ENCODE measurements at places on chromosomes 7 and 10. TPM values are rescaled to one million over a fixed set of nuclear protein-coding genes. Genes with fewer than 3 reads are reported as not detected.

GRCh38 chr10:94293354-94293753 lies 69.4 kb downstream of the NOC3L start:
- H3K4me1 ChIP-seq = no peaks in the 10 kb centered on the region
- no peak overlapping the region for H3K27ac ChIP-seq
- DNase-seq = no peak
- peaks cover 51% of the 10 kb centered on the region for H3K36me3 ChIP-seq
- H3K4me3 ChIP-seq = no peak overlapping the region

The PDE6C gene
- total RNA-seq = not detected

DNA sequence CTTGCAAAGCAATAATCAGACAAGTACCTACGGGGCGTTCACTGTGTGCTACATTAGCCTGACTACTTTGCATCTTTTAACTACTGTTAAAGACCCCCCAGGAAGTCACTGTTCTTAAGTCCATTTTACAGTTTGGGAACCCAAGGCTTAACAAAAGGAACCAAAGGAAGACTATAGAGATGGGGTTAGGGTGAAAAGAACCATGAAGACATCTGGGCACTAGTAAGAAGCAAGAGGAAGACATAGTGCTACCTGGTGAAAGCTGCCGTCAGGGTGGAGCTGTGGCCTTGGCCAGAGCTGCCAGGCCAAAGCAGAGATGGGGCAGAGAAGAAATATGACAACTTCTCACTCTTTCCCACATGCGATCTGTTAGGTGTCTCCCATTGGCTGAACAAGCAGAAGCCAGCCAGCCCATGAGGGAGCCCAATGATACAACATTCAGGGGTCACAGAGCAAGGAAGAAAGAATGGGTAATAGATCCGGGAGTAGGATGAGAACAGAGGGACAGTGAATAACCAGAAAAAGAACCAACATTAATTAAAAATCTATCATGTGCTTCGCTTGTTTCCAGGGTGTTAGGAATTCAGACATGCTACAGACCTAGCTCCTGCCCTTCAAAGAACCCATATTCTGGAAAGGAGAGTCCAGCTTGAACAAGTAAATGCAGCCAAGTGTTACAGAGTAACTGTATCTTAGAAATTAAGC lies 85.4 kb downstream of the ARID5B start:
- H3K27me3 ChIP-seq = no peaks in the 10 kb centered on the region
- no peaks in the 10 kb centered on the region for H3K36me3 ChIP-seq
- no peak overlapping the region for H3K4me3 ChIP-seq
- H3K4me1 ChIP-seq = no peaks in the 10 kb centered on the region
- DNase-seq = peak; percentile 47

The ELFN1 gene
- 5.0 TPM for total RNA-seq

- no peaks in the 10 kb centered on the region for H3K36me3 ChIP-seq
- no peaks in the 10 kb centered on the region for H3K4me1 ChIP-seq
- no peak for DNase-seq
Observed at GRCh38 chr7:77388055-77388641, 28.0 kb downstream of the GSAP start.

- H3K27me3 ChIP-seq = no peaks in the 10 kb centered on the region
- H3K4me1 ChIP-seq = no peaks in the 10 kb centered on the region
- no peak for DNase-seq
- H3K27ac ChIP-seq = no peak overlapping the region
- H3K4me3 ChIP-seq = no peak overlapping the region
- H3K36me3 ChIP-seq = no peaks in the 10 kb centered on the region
Observed at GRCh38 chr7:113550966-113551365, 367.8 kb downstream of the PPP1R3A start.

GRCh38 chr10:78205457-78206016 lies 171.9 kb downstream of the RPS24 start:
- H3K27me3 ChIP-seq = no peaks in the 10 kb centered on the region
- no peak for DNase-seq
- H3K27ac ChIP-seq = no peak overlapping the region
- H3K4me1 ChIP-seq = no peaks in the 10 kb centered on the region
- no peaks in the 10 kb centered on the region for H3K36me3 ChIP-seq

DNA sequence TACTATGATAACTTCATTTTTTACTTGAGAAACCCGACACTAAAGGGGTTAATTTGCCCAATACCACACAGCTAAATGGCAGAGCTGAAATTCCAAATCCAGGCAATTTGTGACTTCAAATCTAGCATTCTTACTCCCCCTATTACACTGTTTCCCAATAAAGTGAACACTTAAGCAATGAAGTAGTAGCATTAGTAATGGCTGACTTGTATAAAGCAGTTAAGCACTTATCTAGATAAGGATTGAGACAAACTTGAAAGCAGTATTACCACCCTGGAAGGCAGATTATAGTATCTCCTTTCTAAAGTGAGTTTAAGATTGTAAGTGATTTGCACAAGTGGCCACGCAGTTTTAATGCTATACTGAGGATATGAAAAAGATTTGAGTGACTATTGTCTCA lies 39.3 kb downstream of the WASL start:
- H3K36me3 ChIP-seq = peaks cover 24% of the 10 kb centered on the region
- H3K27me3 ChIP-seq = no peaks in the 10 kb centered on the region
- H3K4me3 ChIP-seq = peak overlapping the region; percentile 4
- no peak for DNase-seq
- peaks cover 20% of the 10 kb centered on the region for H3K4me1 ChIP-seq
- no peak overlapping the region for H3K27ac ChIP-seq

- H3K27me3 ChIP-seq = no peaks in the 10 kb centered on the region
- H3K4me3 ChIP-seq = no peak overlapping the region
- no peak overlapping the region for H3K27ac ChIP-seq
- H3K36me3 ChIP-seq = no peaks in the 10 kb centered on the region
- DNase-seq = no peak
Observed at GRCh38 chr7:2800220-2800930, 43.7 kb downstream of the GNA12 start.

DNA sequence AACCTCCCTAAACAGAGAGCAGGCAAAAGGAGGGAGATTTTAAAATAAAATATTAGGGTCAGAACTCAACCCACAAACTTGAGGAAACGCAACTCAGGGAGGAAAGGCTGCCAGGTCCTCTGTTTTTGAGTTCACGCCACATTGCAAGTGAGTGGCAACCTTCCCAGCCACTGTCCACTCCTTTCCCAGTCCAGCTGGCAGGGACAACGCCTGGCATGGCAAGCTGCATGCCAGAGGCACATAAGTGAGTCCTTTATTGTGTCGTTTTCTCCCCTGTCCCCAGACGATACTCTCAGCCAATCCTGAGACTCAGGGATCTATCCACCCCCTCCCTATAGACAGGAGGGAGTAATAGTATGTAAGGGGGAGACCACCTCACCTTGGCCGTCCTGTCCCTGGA lies 22.4 kb downstream of the FBXW4 start:
- DNase-seq = no peak
- H3K27ac ChIP-seq = no peak overlapping the region
- peaks cover 60% of the 10 kb centered on the region for H3K36me3 ChIP-seq
- H3K27me3 ChIP-seq = no peaks in the 10 kb centered on the region
- no peak overlapping the region for H3K4me3 ChIP-seq

DNA sequence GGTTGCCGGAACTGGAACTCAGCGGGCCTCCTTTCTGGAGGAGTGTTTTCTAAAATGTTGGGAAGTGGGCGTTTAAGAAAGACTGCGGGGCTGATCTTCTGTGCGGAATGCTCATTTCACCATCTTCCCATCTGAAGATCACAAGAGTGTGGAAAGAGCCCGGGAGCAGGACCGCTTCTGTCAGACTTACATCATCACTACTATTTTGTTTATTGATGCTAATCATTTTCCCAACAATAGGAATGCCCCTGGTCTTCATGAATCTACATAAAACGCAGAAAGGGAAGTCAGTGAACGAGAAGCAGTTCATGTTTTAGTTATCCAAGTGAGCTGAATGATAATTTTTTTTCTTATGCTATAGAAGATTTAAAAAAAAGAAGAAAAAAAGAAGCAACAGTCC lies 447.8 kb upstream of the MKI67 start:
- H3K27ac ChIP-seq = peak overlapping the region; percentile 57
- H3K36me3 ChIP-seq = no peaks in the 10 kb centered on the region
- peaks cover 3% of the 10 kb centered on the region for H3K4me1 ChIP-seq
- no peak for DNase-seq

DNA sequence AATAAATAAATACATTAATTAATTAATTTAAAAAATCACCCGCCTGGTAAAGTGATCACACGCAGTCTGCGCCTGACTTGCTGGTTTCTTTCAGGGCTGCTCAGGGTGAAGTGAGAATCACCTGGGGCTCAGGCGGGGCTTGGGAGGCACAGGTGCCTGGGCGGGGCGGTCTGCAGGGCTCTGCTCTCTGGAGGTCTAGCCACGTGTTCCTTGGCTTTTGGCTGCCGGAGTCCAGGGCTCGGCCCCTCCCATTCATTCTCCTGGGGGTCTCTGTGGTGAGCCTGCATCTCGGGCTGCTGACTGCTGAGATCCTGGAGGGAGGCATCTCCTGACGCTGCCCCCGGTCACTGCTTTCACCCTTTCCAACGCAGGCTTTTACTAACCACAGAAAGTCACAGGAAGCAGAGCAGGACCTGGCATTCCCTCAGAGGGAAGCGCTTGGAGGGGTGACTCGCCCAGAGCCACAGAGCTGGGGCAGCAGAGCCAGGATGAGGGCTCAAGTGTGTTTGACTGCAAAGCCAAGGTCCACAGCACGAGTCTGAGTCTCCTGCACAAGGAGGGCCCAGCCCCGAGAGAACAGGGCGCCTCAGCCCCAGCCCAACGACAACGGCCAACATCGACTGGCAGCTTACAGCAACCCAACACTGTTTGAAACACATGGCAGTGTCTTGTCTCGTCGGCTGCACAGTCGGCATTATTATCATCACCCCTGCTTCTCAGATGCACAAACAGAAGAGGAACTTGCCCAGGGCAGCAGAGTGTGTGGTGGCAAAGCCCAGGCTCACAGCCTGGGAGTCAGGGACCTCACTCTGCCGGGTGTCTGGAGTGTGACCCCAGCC lies 22.4 kb upstream of the MNX1 start:
- H3K36me3 ChIP-seq = no peaks in the 10 kb centered on the region
- no peaks in the 10 kb centered on the region for H3K4me1 ChIP-seq
- peaks cover 36% of the 10 kb centered on the region for H3K27me3 ChIP-seq
- no peak overlapping the region for H3K4me3 ChIP-seq

DNA sequence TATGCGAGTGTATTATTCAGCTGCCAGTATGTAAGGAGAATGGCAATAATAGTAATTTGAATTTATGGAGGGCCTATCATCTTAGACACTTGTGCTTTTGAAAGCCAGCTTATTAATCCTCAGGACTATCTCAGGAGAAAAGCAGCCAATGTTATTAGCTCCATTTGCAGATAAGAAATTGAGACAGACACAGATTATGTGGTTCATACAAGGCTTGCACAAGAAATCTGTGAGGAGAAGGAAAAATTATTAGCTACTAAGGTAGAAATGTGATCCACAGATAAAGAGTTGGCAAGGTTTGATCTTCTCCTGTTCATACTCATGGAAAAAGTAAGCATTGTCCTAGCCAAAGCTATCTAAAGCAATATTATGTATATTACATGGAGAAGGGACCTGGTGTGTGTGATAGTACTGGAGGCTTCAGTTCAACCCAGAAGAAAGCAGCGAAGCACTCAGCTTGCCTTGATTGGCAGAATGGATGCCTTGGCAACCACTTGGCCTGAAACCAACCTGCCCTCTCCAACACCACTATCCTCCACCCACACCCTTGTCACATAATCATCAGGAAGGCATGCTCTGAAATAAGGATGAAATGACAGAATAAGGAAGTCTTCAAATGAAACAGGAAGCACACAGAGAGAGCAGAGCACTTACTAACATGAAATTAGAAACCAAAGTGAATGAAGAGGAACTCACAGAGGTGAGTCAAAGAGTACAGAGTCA lies 18.0 kb downstream of the MACC1 start:
- no peak for DNase-seq
- no peaks in the 10 kb centered on the region for H3K4me1 ChIP-seq
- no peak overlapping the region for H3K27ac ChIP-seq
- H3K4me3 ChIP-seq = no peak overlapping the region

- H3K4me3 ChIP-seq = no peak overlapping the region
- H3K36me3 ChIP-seq = no peaks in the 10 kb centered on the region
- H3K27me3 ChIP-seq = no peaks in the 10 kb centered on the region
- no peak overlapping the region for H3K27ac ChIP-seq
Observed at GRCh38 chr10:97131181-97131628, 54.6 kb downstream of the SLIT1 start.

- H3K27ac ChIP-seq = no peak overlapping the region
- H3K36me3 ChIP-seq = peaks cover 16% of the 10 kb centered on the region
- no peak for DNase-seq
- H3K27me3 ChIP-seq = no peaks in the 10 kb centered on the region
Observed at GRCh38 chr7:2045559-2046405, 187.0 kb downstream of the MAD1L1 start.

GRCh38 chr7:129435414-129435829 lies 1.2 kb downstream of the STRIP2 start:
- no peak for DNase-seq
- peak overlapping the region; percentile 92 for H3K4me3 ChIP-seq
- peaks cover 9% of the 10 kb centered on the region for H3K4me1 ChIP-seq

GRCh38 chr10:101303087-101303703 lies 50.8 kb upstream of the BTRC start:
- H3K4me1 ChIP-seq = no peaks in the 10 kb centered on the region
- peaks cover 41% of the 10 kb centered on the region for H3K27me3 ChIP-seq
- no peaks in the 10 kb centered on the region for H3K36me3 ChIP-seq
- H3K27ac ChIP-seq = no peak overlapping the region
- no peak for DNase-seq

DNA sequence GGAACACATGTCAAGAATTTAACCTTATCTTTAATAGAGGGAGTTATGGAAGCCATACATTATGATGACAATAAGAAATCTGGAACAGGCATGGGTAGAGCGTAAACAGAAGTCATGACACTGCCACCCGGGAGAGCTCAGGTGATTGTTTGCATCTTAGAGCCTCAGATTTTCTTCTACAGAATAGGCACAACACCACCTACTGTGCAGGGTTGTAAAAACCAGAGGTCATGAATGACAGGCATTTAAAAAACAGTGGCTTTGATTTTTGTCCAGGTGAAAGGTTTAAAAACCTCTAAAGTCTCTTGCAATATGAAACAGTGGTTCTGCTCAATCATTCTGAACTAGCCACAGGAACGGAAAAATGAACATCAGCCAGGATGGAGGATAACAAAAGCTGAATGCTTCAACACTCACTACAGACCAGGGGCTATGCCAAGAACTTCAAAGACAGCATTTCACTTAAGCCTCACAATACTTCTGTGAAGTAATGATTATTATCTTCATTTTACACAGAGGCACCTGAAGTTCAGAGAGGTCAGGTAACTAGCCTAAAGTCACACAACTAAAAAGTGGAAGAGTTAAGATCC lies 123.8 kb downstream of the SLC25A13 start:
- no peak overlapping the region for H3K27ac ChIP-seq
- DNase-seq = no peak
- no peaks in the 10 kb centered on the region for H3K27me3 ChIP-seq
- H3K36me3 ChIP-seq = peaks cover 28% of the 10 kb centered on the region
- no peak overlapping the region for H3K4me3 ChIP-seq

The NRCAM gene
- total RNA-seq = 29.4 TPM
